NCI-H187 (cell line): ENCODE measurements at places on chromosomes 16 and 17.

DNA sequence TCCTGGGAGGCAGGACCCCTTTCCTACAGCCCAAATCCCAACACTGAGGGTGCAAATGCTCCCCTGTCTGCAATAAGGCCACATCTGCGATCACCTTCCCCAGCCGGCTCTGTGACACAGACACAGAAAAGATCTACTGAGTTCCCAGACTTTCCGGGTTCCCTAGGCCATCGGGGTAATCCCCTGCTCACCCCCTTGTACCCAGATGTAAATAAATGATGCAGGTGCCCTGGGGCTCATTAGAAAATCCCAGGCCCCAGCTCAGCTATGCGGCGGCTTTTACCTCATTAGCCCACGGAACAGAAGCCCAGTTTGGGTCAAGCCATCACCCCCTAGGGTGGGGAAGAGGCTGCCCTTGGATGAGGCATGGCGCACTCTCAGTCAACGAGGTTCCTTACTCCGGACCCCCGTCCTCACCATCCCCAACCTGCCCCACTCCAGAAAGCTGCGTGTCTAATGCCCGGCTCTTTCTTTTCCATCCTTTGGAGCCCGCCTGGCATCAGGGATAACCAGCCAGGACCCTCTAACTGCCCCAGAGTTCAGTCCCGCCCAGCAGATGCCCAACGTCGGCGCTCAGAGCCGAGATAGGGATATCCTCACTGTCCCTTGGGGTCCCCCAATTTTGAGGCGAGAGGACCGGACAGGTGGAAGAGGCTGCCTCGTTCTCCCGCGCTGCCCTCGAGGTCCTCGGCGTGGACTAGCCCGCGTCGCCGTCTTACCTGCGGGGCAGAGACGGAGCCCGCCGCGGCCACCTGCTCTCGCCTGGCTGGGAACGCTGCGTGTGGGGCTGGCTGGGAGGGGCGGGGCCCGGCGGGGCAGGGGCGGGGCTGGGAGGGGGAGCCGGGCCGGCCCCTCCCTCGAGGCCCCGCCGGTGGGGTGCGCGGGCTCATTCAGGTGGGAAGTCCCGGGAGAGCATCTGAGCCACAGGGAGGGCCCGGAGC lies at the start of gene ZNF385C:
ZNF385C (minus strand) TSS at position 783 of the 941 bp plus-strand sequence. CDS start 35,417 bp downstream, outside the sequence.
- no peak for DNase-seq

DNA sequence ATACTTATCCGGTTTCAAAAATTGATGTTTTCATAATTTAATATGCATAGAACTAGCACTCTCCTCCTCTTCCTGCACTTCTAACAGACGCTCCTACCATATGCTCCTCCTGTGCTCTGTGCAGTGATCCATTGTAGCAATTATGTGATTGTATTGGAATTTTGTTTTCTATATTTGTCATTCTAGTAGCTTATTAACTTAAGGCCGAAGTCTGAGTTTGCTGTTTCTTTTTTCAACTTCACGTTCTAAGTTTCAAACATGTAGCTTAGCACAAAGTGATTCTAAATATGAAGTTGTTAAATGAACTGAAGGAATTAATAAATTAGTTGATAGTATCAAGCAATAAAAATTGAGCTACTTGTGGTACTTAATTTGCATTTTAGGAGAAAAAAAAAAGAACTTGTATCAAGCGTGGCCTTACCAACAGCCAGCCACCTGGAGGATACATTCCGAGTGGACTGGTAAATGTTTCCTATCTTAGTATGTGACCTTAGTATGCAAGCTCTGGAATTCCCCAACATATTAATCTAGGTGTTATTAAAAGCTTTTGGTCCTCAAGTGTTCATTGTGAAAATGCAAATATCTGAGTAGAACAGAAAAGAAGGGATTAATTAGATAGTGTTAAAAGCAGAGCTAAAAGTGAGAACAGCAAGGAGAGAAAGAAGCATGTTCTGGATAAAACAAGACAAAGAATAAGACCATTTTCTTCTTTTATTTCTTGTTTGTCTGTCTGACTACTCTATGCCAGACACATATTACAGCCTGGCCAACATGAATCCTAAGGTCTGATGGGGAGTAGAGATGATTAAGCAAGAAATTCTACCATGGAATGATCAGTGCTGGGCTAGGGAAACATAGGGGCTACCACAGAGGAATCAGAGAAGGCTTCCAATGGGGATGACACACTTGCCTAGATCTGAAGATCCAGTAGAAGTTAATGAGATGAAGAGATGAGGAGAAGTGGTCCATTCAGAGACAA lies 290.4 kb upstream of the MON1B start:
- no peak for DNase-seq

DNA sequence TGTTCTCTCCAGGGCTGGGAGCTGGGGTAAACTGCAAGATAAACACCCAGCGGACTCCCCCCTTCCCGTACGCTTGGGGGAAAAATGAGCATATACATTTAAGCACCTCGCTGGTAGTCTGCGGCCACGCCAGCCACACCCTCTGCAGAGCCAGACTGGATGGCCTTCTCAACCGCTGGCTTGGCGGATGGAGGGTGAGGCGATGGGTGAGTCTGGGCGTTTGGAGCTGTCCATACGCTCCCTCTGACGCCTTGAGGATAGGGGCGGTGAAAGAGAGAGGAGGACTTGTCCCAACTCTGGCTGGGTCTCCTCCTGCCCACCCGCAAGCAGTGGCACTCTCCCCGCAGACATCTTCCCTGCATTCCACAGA lies 1.0 kb downstream of the ITGA3 start:
- no peak for DNase-seq

DNA sequence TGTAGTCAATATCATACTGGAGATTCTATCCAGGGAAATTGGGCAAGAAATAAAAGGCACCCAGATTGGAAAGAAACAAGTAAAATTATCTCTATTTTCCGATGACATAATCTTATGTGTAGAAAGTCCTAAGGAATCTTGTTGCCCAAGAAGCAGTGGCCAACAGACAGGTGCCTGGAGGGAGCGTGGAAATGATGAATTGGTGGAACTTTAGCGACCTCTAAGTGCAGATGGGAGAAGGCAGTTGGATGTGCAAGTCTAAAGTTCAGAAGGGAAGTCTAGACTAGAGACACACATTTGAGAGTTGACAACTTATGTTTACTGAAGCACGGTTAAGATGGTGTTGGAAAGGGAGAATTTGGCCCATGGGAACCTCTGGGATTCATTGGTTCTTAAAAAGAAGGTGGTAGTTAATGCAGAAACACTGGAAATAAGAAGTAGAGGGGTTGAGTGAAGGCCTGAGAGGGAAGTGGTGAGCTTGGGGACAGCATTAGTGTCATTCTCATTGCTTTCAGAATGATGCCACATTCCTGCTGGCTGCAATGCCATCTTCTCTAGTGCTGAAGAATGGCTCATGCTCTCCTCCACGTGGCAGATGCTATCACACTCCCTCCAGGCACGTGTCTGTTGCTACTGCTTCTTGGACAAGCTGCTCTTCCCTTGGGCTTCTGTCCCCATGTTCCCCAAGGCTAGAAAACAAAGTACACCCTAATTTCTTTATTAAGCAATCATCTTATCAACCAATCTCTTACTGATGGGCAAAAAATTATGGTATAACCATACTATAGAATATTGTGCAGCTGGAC lies 24.0 kb downstream of the TAT start:
- no peak for DNase-seq

GRCh38 chr16:72159801-72160200 lies 12.2 kb downstream of the PMFBP1 start:
- no peak for DNase-seq

DNA sequence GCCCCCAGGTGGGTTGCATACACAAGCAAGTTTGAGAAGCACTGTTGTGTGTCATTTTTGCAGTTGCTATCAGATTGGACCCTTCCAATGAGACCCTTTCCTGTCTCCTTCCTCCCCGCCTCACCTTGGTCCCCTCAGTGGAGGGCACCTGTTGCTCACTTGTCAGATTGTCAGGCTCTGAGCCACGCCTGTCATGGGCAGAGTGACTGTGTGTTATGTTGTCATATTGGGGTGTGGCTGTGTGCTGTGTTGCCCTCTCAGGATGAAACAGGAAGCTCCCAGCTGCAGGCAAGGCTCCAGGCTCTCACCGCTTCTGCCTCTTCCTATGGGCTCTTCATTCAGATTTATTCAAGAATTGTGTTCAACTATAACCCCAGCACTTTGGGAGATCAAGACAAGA lies 302.9 kb downstream of the CPPED1 start:
- no peak for DNase-seq

- no peak for DNase-seq
These were observed at the start of gene RAB37 for GRCh38 chr17:74736513-74737298. Gene RAB37 (plus strand): TSS chr17:74737256. CDS start chr17:74737273, 17 bp downstream.

GRCh38 chr17:29341726-29342125 lies 47.8 kb upstream of the NUFIP2 start:
- no peak for DNase-seq

- DNase-seq, result peak; percentile 27
These were observed 46.3 kb downstream of the RMI2 start for GRCh38 chr16:11391576-11391975.

DNA sequence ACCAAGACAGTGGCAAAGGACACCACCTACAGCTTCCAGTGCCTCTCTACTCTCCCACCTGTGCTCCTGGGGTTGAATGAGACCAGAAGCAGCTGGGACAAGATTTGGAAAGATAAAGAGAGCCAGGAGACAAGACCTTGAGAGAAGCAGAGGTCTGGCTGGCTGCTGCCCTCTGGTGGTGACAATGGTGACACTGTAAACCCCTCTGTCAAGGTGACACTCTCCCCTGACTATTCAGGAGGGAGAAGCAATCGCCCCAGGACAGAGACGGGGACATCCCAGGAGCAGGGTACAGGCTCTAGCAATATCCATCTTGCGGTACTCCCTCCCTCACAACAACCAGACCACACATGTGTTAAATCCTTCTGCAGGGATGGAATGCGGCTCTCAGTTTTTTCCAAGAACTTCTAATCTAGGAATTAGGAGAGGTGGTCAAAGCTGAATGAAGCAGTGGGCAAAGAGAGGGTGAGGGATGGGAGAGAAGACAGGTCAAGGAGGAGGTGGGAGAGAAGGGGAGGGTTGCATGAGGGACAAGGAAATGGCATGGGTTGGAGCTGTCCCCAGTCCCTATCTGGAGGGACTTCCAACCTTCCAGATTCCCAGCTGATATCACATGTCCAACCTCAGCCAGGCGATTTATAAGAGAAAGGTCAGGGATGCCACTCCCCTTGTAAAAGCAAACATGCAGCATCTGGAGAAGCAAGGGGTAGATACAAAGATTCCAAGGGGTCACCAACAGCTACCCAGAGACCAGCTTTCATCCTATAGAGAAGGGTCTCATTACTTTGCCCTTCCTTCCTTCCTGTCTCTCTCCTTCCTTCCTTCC lies 2.9 kb downstream of the PHOSPHO1 start:
- peak; percentile 32 for DNase-seq

DNA sequence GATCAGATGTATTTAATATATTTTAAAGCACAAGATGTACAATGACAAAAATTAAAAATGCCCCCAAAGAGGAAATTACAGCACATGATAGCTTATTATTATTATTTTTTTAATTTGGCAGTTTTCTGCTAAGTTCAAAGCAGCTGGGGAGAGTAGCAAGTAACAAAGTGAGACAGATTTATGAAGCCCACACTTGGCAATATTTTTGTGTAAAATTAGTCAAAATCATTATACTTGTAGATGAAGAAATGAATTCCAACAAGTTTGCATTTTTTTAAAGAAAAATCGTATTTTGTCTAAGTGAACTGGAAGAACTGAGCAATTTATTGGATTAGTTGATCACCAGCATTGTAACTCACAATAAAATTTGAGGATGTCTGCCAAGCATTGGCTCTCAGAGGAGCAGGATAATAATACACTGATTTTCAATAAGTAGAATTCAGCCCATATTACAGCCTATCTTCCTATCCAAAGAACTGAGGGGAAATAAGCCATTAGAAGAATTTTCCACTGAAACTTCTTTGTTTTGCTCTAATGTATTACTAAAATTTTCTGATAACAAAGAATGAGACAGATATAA lies 215.6 kb downstream of the MAP2K6 start:
- DNase-seq, result no peak

- DNase-seq, result peak; percentile 86
These were observed at the start of gene CHTF18 for GRCh38 chr16:788399-789126. Gene CHTF18 (plus strand): TSS chr16:788620. CDS start chr16:788685, 65 bp downstream.

DNA sequence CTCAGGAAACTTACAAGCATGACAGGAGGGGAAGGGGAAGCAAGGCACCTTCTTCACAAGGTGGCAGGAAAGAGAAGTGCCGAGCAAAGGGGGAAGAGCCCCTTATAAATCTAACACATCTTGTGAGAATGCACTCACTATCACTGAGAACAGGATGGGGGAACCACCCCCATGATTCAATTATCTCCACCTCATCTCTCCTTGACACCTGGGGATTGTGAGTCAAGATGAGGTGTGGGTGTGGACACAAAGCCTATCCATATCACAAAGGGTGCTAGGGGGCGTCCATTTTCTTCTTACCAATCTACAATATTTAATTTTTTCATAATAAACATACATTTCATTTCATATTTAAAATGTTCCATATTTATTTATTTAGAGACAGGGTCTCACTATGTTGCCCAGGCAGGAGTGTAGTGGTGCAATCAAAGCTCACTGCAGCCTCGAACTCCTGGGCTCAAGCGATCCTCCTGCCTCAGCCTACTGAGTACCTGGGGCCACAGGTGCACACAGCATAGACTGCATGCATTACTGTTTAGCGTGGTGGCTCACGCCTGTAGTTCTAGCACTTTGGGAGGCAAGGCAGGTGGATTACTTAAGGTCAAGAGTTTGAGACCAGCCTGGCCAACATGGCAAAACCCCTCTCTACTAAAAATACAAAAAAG lies 26.5 kb upstream of the FAAP100 start:
- no peak for DNase-seq

GRCh38 chr16:1045310-1045992 lies 27.1 kb upstream of the SSTR5 start:
- DNase-seq, result no peak

DNA sequence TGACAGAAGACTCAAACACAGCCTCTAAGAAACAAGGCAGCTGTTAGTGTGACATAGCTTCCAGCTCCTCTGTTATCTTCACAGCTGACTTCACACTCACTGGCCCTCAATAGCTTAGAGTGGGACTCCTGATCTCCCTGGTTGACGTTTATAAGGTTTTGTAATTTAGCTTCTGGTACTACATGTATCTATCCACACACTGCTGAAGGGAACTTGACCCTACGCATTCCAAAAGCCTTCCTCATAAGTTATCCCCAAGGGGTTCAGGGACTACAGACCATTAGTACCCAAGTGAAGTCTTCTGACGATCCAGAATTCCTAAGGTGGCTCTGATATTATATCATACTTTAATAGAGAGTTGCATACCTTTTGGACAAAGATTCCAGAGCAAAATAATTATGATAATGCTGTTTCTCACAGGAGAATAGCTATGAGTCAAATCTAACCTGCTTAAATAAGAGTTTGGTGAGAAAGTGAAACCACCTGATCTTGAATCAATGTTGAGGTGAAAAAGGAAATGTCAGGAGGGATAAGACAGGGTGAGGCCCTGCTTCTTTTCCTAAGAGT lies 14.5 kb downstream of the ACACA start:
- DNase-seq, result no peak
